Hippocampal formation (tissue), 2 donors: ENCODE measurements at places on chromosomes 1 and 21.

DNA sequence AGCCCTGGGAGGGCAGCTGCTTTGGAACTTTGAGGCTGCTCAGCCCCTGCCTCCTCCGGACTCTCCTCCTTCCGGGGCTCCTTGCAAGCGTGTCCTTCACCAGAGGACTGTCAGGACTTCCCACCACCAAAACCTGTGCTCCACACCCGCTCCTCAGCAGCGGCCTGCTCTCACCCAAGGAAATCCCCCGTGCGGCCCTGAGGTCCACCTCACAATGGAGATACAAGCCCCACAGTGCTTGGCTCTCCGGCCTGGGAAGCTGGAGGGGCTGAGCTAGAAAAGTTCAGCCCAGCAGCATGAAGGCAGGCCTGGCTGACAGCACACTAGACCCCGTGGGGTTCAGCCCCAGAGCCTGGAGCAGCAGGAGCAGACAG lies 33.6 kb downstream of the PGBD5 start:
- no peak for DNase-seq

DNA sequence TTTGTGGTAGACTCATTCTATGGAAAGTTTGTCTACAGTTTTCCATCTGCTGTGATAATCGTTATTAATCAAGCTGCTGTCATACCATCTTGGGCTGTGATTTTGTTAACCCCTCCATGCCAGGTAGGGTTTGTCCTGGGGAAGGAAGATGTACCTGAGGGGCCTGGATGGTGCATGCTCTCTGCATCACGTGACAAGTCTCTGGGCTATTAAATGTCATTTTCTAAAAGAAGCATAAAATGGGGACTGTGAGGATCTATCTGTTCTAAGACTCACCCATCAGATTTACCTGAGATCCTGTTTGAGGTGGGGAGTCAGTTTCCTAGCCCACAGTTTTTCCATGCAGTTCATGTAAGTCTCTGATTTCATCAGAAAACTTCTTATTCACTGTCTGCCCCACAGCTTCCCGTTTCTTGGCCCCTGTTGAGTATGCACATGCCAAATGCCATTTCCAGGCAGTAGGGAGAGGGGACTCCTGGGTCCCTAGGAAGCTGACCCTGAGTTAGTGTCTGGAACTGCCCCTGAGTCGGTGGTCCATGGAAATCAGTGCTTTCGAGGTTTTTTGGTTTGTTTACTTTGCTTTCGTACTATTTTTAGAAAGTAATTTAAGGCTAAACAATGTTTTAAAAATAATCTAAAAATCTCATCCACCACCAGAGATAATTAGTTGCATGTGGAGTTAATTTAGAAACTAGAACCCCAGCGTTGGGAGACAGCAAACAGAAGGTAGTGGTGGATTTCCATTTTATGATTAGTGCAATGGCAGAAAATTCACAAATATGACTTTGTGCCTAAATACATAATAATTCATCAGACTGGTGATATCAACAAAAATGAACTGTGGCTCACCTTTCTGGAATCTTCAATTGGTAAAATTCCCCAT lies 46.7 kb downstream of the ZBTB18 start:
- DNase-seq, result no peak

DNA sequence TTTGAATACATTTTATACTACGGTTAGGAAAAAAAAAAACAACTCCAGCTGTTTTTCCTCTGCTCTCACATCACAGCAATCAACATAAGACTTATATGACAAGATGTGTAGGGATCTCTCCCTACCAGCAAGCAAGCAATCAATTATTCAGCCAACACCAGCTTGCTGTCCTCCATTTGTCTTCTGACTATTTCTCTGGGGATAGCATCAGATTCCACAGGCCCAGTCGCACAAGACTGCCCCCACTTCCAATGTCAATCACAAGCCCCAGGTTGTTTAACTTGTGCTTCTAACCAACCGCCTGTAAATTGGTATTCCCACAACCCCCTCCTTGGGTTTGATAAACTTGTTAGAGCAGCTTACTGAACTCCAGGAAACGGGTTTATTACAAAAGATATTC lies 873.1 kb upstream of the TMPRSS15 start:
- no peak for DNase-seq

- DNase-seq, result peak; percentile 58
Measured at GRCh38 chr1:1858382-1859086, 32.4 kb downstream of the GNB1 start.

- no peak for DNase-seq
Measured at GRCh38 chr1:167663002-167663772, 33.2 kb downstream of the RCSD1 start.

DNA sequence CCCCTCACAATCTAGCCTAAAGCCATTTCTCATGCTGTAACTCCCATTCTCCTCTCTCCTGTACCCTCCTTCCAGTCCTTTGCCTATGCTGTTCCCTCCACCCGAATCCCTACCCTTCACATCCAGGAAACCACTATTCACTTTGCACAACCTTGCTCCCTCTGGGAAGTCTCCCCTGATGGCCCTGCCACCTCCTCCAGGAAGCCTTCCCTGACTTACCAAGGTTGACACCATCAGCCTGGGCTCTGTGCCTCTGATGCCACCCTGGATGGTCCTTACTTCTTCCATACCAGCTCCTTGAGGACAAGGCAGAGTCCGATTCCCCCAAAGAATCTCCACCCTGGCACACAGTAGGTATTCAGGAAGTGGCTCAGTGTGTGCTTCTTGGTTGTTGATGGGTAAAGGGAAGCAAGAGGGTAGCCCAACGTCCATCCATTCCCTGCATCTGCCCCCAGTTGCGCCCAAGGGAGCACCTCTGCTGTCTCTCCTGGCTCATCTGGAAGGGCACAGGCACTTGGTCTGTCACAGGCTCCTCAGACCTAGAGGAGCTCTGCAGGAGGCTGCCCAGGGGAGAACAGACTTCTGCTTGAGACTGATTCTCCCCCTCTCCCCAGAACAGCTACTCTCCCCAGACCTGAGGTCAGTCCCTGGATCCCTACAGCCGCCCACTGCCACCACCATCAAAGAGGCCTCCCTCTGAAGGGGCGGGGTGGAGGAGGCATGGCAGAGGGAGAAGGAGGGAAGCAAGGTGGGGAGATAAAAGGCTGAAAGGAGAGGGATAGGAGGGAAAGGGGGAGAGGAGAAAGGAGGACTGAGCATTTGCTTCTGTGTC lies 36.1 kb upstream of the ZC3H12A start:
- DNase-seq, result no peak

- DNase-seq, result no peak
Measured at GRCh38 chr1:81069856-81070255, 730.9 kb upstream of the ADGRL2 start.

GRCh38 chr1:33667386-33668282 lies 195.2 kb downstream of the ZSCAN20 start:
- no peak for DNase-seq

- DNase-seq, result peak; percentile 56
Measured at GRCh38 chr1:156291226-156292061, 4.0 kb downstream of the GLMP start.

GRCh38 chr1:246450611-246451251 lies 56.3 kb downstream of the SMYD3 start:
- DNase-seq, result peak; percentile 42

- no peak for DNase-seq
Measured at GRCh38 chr1:98184856-98185255, 264.0 kb upstream of the DPYD start.

DNA sequence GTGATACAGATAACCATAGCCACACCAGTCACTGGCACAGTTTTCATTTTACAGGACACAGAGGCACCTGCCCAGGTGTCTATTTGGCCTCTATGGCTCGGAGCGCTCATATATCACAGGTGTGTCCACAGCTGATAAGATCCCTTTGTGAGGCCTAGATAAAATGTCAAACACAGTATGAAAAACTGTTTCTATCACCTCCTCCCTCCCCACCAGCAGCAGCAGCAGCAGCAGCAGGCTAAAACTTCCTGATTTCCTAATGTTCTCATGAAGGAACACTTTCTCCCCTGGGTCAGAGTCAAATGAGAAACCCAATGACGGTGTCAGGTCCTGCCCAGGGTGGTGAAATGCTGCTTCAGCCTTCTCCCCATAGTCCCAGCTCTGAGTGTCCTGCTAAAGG lies 24.4 kb downstream of the ELAPOR1 start:
- DNase-seq, result no peak

- no peak for DNase-seq
Measured at GRCh38 chr1:96360036-96360795, 361.4 kb upstream of the PTBP2 start.

DNA sequence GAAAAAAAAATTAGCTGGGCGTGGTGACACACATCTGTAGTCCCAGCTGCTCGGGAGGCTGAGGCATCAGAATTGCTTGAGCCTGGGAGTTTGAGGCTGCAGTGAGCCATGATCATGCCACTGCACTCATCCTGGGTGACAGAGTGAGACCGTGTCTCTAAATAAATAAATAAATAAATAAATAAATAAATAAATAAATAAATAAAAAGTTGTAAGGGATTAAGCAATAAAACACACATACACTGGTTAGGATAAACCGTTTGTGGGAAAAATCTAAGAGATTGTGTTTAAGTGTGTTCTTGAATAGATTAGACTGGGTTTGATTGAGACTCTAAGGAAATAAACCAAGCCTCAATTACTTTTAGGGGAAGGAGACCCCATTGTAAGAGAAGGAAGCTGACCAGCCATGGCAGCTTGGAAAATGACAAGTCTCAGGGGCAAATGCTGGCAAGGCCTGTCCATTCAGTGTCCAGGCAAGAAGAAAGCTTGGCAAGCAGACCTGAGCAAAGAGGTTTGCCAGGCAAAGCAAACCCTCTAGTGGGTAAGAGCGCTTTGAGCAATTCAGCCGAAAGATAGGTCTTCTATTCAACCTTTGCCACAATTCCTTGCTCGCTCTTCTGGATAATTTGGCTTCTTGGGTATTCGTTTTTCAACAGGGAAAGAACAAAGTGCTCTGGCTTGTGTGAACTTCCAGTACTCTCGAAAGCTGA lies 106.9 kb upstream of the SERBP1 start:
- DNase-seq, result peak; percentile 69

GRCh38 chr1:119125874-119126273 lies 14.6 kb downstream of the WARS2 start:
- no peak for DNase-seq

- no peak for DNase-seq
Measured at GRCh38 chr21:37551331-37551992, 184.9 kb downstream of the DYRK1A start.

GRCh38 chr1:4792565-4792964 lies 138.2 kb downstream of the AJAP1 start:
- DNase-seq, result no peak

- no peak for DNase-seq
Measured at GRCh38 chr1:168216171-168216570, 9.6 kb upstream of the SFT2D2 start.

DNA sequence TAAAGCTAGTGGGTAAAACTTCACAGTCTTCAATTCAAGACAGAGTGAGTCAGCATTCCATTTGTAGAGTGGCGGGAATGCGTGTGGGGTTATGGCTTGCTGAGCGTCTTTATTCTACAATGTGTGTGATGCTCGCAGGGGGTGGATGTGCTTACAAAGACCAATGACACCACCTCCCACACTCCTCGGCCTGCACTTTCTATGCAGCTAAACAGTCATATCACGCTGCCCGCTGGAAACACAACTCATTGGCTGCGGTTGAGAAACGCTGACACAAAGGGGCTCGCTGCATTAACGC lies 298.5 kb downstream of the PCP4 start:
- no peak for DNase-seq

- no peak for DNase-seq
Measured at GRCh38 chr1:207825409-207825695, 73.5 kb downstream of the CD46 start.

- peak; percentile 1 for DNase-seq
Measured at GRCh38 chr21:36330904-36331303, 10.9 kb downstream of the MORC3 start.

- no peak for DNase-seq
Measured at GRCh38 chr1:229147072-229147471, 123.8 kb upstream of the RAB4A start.

DNA sequence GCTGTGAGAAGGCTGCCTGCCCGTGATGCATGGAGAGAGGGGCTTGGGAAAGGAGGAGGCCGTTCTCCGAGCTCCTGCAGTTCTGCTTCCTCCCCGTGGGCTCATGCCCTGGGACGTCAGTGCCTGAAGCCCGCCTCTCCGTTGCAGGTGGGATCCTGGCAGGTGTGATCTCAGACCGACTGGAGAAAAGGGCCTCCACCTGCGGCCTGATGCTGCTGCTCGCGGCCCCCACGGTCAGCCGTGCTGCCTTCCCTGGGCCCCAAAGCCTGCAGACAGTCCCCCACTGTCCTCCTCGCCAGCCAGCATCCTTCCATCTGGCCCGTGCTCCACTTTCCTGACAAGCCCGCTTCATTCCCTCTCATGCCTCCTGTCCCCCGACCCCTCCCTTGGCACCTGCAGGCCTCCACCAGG lies 50.9 kb downstream of the SLC37A1 start:
- no peak for DNase-seq

- no peak for DNase-seq
Measured at GRCh38 chr1:110237386-110238152, 27.5 kb downstream of the KCNC4 start.

DNA sequence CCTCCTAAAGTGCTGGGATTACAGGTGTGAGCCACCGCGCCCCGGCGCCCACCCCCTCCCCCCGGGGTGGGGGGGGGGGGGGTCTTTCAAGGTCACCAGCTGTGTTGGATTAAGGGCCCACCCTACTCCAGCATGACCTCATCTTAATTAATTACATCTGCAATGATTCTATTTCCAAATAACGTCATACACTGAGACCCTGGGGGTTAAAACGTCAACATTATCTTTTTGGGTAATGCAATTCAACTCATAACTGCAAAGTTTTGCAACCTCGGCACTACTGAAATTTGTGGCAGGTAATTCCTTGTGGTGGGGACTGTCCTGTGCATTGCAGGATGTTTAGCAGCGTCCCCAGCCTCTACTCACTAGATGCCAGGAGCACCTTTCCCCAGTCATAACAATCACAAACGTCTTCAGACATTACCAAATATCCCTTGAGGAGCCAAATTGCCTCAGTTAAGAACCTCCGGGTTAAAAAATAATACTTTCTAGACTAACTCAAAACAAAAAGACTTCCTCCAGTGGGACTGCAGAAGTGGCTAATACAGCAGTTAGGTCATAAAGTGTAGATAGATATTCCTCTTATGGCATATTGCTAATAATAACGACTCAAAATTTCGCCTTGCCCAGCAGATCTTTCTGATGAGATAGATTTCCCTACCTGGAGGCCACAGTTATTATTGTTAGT lies 233.0 kb upstream of the KAZN start:
- no peak for DNase-seq

GRCh38 chr1:244140420-244140819 lies 89.3 kb downstream of the ZBTB18 start:
- DNase-seq, result no peak

GRCh38 chr1:15229707-15230131 lies 17.3 kb upstream of the FHAD1 start:
- DNase-seq, result no peak

DNA sequence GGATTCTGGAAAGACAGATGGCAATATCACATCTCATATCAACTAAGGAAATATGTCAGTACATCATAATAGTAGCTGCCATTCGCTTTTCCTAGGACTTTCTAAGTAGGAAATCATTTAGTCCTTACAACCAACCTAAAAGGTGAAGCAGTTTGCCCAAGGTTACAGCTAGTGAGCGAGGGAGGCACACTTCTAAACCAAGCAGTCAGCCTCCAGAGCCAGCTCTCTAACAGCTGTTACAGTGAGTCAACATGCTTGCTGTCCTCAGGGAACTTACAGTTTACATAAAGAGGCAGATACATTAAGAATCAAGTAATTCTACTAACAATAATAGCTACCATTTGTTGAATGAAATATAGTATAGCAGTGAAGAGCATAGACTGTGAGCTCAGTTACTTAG lies 57.1 kb downstream of the GIPC2 start:
- no peak for DNase-seq
